ENCODE measurements at places on chromosomes 3 and 15.

GRCh38 chr15:47987908-47988532, 132.8 kb upstream of the SLC24A5 start:
- no peak for DNase-seq

- no peak for DNase-seq
Measured at GRCh38 chr3:30370681-30371271, 235.6 kb upstream of the TGFBR2 start.

DNA sequence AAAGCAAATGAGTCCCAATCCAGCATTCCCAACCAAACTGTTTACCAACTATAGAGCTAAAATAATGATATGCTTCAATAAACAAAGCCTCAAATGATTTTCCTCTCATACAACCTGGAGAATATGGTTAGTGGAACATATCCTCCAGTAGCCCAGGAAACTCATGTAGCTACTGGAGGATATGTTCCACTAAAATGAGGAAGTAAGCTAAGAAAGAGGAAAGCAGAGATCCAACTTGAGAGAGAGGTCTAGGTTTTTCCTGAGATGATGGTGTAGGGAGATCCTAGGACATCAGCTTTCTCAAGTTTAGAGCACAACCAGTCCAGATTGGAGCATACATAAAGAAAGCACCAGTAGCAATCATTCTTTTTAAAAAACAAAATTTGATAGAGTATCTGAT, 44.6 kb upstream of the SLC4A7 start:
- no peak for DNase-seq

- DNase-seq: no peak
Measured at GRCh38 chr3:45426161-45426560, 37.8 kb downstream of the LARS2 start.

GRCh38 chr3:58487140-58487886, 4.6 kb upstream of the KCTD6 start:
- DNase-seq: no peak

DNA sequence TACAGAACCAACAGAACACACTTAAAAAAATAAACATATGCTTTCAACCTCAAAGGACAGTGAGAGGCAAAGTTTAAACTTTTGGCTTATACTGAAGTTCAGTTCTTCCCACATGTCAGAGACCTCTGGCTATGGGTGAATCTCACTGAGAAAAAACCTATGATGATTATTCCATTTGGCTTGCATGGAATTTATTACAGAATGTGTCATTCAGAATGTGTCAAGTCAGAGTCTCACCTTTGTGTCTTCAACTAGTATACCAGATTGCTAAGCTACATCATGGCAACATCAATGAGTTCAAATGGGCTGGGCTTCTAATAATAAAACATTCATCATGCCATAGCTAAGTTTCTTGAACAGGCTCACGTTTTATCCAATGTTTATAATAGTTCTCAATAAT, 987.0 kb downstream of the NTRK3 start:
- no peak for DNase-seq

DNA sequence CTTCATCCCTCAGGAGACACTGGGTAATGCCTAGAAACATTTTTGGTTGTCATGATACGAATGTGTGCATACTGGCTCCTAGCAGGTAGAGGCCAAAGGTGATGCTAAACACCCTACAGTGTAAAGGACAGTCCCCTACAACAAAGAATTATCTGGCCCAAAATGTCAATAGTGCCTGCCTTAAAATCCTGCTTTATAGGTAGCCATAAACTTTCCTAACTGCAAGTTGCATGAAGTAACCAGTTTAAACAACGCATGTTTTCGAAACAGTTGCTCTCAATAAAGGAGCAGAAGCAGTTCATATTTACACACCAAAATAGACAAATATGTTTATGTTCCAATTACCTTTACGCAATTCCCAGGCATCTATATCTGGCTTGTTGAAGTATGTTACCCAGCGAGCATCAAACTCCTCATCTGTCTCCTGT, 9.1 kb downstream of the COX5A start:
- no peak for DNase-seq

GRCh38 chr3:126081618-126082361, 2.1 kb downstream of the SLC41A3 start:
- no peak for DNase-seq

- DNase-seq: no peak
Measured at GRCh38 chr3:41933154-41933676, 28.7 kb downstream of the ULK4 start.

GRCh38 chr3:152190636-152191183, 78.0 kb upstream of the MBNL1 start:
- DNase-seq: no peak

DNA sequence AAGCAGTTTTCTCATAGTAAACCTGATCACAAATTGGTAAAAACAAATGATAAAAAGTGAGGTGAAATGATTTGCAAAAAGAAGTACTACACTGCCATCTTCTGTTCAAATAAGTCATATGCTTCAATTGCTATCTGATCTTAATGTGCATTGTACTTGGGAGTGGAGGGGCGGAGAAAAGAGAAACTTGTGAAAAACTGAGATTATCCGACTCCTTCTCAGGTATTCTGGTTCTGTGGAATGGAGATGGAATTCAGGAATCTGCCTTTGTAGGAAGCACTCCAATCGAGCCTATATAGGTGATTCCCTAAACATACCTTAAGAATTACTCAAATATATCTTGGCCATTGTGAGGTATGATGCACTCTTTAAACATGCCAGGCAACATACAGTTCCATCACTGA, 180.6 kb downstream of the CHL1 start:
- no peak for DNase-seq

GRCh38 chr15:38153781-38154180, 98.9 kb upstream of the SPRED1 start:
- no peak for DNase-seq

GRCh38 chr3:32411442-32411841, 19.8 kb downstream of the CMTM7 start:
- DNase-seq: no peak

DNA sequence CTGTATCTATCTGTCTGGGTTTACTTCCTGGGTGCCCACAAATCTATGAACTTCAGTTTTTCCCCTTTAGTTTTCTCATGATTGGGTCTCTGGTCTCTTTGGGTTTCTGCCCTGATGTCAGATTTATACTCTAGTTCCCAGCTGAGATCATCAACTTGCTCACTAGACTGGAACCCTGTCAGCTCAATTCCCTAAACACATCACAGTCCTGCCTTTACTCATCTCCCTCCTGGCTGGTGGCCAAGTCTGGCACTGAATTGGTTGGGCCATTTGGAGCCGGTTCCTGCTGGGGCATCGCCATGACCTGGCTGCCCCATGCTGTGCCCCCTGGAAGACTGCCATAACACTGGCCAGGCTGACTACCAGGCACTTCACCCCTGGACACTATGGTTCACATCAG, 345.3 kb downstream of the CHST2 start:
- no peak for DNase-seq

GRCh38 chr3:45985532-45986302, 9.9 kb downstream of the FYCO1 start:
- no peak for DNase-seq

Data from activated T-helper 1 cell treated with Interleukin-2 at 50 U/mL for 16 hours (primary cell).